ENCODE measurements at places on chromosomes 13 and 19.

DNA sequence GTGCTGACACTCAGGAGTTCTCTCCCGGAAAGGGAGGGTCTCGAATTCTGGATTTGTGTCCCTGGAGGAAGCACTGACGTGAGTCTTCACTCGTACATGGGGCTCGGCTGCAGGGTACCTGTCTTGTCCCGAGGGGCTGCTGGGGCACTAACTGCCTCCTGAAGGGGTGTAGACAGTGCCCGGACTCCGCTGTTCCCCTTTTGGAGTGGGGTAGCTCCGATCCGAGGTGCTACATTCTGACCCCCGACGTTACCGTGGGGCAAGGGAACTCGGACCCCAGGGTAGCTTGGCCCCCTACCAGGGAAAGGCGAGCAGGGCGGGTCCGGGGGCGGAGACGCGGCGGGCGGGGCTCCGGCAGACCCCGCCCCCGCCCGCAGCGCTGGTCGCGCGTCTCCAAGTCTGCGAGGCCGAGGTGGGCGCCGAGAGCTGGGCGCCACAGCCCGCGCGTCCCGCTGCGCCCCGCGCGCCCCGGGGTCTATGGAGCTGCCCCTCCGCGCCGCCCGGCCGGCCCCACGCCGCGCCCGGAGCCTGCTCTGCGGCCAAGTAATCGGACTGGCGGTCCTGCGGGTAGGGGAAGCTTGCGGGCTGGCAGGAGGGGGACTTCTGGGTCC lies at the start of gene NPAS1:
TSS of gene NPAS1 (plus strand) at position 407 of the 611 bp plus-strand sequence. CDS start 1,211 bp downstream, outside the sequence.
- DNase-seq = no peak

GRCh38 chr19:6358003-6358402 lies 3.3 kb upstream of the CLPP start:
- no peak for DNase-seq

- DNase-seq = no peak
Measured at GRCh38 chr19:42274065-42274682, 5.1 kb downstream of the CIC start.

DNA sequence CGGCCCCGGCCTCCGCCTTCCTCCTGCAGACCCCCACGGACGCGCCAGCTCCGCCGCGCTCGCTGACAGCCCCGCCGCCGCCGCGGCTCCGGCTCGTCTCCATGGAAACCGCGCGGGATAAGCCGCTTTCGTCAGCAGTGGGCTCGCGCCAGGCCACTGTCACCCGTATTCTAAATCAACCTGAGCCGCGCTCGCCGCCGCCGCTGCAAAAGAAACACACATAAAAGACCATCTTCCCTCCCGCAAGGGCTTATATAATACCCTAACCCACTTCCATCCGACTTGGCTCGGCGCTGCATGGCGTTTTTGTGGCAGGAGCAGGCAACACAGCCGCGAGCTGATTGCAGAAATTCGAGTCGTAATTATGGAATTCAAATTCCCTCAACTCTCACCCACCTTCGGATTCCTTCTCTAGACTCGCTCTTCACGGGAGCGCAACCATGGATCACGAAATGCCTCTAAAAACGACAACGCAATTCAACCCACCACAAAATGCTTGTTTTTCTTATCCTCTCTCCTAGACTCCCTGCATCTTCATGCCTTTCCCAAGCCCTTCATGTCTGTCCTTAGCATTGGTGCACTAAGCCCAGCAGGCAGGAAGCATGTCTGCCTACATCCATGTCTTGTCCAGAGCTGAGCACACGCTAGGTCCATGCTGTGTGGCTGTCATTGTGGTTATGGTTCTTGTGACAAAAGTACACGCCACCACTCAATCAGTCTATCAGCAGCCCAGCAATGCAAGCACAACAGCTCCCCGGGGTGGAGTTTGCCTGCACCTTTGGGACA lies at the start of gene AMER2:
TSS of gene AMER2 (minus strand) at position 772 of the 786 bp plus-strand sequence. CDS start at position 103, 669 bp downstream.
- DNase-seq = no peak

- no peak for DNase-seq
Measured at GRCh38 chr13:81957121-81957520, 1616.2 kb upstream of the SPRY2 start.

DNA sequence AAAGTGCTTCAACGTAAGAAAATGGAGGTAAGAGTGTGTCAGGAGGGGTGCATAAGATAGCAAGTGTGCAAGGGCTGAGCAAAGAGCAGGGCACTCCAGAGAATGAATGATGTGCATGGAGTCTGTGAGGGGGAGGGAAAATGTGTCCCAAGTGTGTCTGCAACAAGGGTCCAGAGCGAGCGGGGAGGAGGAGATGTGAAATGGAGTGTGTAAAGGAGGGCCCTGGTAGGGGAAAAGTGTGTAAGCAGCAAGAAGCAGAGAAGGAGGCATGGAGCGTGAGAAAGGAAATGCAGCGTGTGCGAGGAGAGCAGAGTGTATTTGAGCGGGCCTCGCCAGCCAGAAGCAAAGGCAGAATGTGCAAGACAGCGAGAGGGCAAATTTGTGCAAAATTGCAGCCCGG lies 11.8 kb downstream of the C19orf81 start:
- DNase-seq = no peak

GRCh38 chr19:46624958-46625661 lies at the start of gene PTGIR:
Gene PTGIR, minus strand, starts transcription at chr19:46625089. Its CDS starts 864 bp downstream, at chr19:46624225.
- no peak for DNase-seq

- no peak for DNase-seq
Measured at GRCh38 chr13:59300355-59301173, 863.2 kb downstream of the DIAPH3 start.

DNA sequence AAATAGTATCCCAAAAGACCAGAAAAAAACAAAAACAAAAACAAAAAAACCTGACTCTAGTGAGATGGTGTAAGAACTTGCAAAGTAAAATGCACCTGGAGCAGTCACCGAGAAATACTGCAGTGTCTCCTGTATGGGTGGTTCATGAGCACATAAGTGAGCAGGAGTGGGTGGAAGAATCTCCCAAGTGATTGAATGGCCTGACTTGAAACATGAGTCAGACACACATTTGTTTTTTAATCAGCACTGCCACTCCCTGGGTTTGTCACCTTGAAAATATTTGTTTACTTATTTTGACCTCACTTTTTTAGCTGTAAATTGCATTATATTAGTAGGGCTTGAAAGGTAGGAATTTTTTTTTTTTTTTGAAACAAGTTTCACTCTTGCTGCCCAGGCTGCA lies 2.0 kb downstream of the ZNF431 start:
- no peak for DNase-seq

Data from GOT3 (cell line).